Mesothelial cell of epicardium (in vitro differentiated cells): ENCODE measurements at places on chromosomes 11 and 22.

GRCh38 chr11:65243797-65244196 lies 18.0 kb upstream of the POLA2 start:
- DNase-seq = no peak

- DNase-seq = no peak
Observed at GRCh38 chr11:57313788-57314135, 11.0 kb downstream of the TNKS1BP1 start.

- no peak for DNase-seq
Observed at GRCh38 chr11:68993546-68993945, 12.8 kb upstream of the MRGPRD start.

DNA sequence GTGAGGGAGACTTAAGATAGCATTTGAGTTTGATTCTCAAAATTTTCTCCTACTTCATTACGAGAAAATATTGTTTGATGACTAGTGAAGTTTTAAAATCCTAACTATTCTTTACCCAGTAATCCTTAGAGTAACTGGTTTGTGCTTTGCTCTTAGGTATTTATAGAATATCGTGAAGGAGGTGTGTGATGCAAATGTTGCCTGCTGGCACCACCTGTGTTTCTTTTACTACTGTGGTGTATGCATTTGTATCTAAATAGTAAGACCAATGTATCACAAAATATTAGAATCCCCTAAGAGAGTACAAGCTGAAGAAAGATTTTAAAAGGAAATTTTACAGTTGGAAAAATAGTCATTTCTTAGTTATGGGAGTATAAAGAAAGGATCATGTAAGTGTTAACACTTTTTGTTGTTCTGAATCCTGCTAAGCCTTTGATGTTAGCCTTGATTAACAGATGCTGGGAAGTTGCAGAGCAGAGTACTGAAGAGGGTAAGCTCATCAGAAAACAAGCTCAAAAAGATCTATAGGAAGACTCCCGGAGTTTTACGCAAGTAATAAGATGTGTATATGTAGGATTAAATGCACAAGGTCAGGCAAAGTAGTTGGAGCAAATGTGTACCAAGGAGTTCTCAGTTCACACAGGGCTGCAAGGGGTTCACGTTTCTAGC lies 102.2 kb upstream of the SLC6A5 start:
- DNase-seq = no peak

DNA sequence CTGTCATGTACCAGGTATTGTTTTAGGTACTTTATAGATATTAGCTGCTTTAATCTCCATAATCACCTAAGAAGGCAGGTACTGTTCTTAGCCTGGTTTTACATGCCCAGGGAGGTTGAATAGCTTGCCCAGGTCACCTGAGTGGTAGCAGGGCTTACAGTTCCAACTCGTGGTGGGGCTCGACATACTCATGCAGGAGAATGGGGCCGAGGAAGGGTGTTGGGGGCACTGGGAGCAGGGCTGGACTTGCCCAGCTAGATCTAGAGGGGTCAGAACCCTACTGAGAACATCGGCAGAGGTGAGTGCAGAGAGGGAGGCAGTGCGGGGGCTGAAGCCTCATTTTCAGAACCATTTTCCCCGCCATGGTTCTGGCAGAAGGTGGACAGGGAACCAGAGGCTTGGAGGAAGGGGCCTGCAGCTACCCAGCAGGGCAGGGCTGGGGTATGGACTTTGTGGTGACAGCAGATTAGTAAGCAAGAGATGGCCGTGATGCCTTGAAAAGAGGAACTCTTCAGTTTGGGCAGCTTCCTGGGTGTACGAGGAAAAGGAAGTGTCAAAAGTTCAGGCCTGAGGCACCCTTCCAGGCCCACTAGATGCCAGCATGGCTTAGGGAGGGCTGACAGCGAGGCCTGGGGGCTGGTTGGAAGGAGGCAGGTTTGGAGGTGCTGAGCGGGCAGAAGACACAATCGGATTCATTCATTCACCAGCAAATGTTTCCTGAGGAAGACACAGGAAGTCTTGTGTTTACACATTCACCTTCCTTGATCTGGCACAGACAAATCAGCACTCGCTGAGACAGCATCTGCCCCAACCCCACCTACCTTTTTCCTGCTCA lies 54.7 kb upstream of the LYVE1 start:
- DNase-seq = no peak

GRCh38 chr11:112300094-112300786 lies 39.6 kb upstream of the PLET1 start:
- DNase-seq = no peak

DNA sequence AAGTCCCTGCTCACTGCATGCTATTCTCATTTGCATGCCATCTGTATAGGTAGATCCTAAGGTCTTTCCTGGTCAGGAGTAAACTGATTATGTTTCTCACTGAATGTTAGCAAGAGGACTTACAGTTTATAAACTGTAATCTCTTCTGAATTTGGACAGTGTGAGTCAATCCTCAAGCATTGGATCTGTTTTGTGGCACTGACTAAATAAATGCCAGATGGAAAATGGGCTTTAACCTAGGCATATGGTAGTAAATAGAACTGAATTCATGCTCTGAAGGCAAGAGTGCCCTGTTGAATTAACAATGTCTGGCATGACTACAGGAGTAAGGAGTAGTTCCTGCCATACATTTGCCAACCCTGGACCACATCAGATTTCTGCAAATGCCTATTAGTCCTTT lies 11.4 kb downstream of the FAM181B start:
- DNase-seq = no peak
